ENCODE measurements at places on chromosomes 5 and 9.
A peak's percentile ranks its signal among the peaks of the same experiment; 100 is the strongest.

GRCh38 chr5:65611524-65611923, 12.6 kb downstream of the TRIM23 start:
- DNase-seq = no peak

DNA sequence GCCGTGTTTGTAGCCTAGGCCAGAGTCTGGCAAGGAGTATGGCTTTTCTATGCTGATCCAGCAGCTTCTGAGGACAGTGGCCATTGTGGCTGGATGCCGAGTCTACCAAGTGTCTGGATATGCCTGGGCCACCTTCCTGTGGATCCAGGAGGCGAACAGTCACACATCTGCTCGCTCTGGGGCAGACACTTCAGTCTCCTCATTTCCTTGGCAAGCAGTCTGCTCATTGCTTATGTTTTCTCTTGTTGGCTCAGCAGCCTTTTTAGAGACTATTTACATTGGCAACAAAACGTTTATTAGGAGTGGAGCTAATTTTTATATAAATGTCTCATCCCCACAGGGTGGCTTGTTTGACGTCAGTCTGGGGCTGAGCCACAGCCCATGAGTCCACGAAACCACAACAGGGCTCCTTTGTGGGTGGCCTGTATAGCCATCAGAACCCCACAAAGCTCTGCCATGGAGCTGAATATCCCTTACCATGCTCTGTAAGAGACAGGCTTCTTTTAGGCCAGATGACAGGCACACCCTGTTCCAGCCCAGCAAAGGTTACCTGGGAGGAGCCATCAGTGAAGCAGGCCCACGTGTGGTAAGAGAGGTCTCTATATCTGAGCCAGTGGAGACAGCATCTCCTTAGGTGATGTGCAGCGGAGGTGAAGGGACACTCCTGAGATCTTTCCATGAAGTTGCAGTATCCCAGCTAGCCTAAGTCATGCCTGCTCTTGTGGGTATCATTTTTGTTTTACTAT, 221.7 kb downstream of the DIRAS2 start:
- DNase-seq = no peak

GRCh38 chr5:116378777-116379121, 195.9 kb downstream of the SEMA6A start:
- no peak for DNase-seq

DNA sequence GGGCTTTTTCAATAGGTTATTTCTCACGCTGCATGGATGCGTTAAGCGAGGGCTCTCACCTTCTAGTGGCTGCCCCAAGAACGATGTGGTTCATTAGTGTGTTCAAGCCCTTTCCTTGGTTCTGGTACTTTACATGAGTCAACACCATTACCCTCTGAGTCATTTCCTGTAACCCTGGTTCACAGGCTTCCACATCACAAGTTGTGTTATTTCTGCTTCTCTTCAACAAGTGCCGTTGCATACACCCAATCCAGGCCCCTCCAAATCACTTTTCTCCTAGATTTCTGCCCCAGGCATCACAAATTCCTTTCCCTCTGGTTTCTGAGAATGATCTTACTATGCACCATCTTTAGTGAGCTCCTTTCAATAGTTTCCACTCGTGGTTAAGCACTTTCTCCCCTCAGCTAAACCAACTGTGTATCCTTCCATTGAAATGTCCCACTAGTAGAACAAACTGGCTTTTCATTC, 69.5 kb upstream of the RAD23B start:
- DNase-seq = peak; percentile 85

DNA sequence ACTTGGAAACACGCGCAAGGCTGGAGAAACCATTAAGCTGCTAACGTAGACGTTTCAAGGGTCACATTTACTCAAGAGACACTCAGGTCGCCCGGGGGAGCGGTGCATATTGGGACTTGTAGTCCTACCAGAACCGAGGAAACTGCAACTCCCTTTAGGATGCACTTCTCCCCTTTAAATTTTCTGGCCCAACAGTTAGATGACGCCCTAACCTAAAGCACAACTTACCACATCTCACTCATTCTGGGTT, 384 bp upstream of the DMXL1 start:
- no peak for DNase-seq

DNA sequence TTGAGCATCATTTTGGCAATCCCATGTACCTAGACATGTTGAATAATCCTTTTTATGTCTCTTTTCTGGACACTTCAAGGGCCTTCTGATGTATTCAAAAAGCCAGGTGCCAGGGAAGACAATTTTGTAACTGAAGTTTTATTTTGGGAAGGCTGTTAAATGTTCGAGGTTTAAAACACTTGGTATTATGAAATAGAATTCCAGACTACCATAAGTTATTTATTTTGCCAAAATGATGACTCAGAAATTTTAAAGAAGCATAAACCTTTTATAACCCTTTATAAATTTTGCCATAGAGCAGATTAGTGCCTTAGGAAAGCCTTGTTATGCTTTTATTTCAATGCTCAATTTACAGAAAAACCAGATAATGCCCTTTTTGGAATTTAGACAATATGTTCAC, 30.3 kb upstream of the UHRF2 start:
- DNase-seq = peak; percentile 68

- no peak for DNase-seq
These were observed 1.5 kb downstream of the UAP1L1 start for GRCh38 chr9:137078701-137079400.

GRCh38 chr9:14343261-14344031, 29.5 kb upstream of the NFIB start:
- no peak for DNase-seq

DNA sequence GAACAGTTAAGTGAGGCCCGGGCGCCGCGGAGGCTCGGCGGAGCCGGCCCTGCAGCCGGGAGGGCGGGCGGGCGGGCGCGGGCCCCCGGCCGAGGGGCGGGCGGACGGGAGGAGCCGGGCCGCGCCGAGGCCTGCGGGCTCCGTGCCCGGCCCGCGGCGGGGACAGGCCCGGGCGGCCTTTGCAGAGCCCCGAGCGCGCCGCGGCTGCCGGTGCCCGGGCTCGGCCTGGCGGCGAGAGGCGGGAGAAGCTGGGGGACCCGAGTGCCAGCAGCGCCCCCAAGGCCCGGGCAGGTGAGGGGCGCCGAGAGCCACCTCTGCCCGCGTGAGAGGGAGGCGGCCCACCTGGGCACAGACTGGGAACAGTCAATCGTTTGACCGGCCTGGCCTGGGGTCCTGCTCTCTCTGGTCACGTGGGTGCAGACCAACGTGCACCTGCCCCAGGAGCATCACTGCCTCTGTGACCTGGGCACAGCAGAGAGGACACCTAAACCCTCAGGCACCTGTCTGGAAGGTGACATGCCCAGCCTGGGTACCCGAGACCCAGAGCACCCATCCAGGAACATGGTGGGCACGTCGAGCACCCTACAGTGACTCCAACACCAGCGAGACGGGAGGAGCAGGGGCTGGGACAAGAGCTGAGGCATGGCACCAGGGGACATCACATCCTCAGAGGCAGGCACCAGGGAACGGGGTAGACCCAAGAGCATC, 531 bp downstream of the MVB12B start:
- DNase-seq = no peak

DNA sequence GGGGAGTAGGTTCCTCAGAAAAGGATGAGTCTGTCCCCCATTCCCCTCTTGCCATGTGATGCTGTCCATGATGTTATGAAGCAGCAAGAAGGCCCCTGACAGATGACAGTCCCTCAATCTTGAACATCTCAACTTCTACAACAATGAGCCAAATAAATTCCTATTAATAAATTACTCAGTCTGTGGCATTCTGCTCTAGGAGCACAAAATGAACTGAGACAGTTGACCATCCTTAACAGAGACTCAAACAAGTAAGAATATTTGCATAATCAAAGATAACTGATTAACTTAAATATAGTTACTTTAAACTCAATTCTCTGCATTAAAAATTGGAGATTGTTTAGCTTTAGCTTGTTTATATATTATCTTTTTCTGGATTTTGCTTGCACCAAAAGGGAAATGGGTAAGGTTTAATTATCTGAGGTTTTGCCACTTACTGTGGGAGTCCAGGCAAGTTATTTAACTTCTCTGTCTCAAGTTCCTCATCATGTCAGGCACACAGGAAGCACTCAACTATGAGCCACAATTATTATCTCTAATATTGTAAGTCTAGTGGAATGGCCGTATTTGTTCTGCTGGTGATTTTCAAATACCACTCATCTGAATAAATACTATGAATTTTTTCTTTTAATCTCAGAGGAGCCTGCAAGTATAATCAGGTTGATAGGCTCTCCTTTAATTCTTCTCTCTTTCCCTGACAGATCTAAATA, 162.9 kb downstream of the TSSK1B start:
- no peak for DNase-seq

- peak; percentile 52 for DNase-seq
These were observed 476.8 kb upstream of the C9orf72 start for GRCh38 chr9:28050046-28050445.

DNA sequence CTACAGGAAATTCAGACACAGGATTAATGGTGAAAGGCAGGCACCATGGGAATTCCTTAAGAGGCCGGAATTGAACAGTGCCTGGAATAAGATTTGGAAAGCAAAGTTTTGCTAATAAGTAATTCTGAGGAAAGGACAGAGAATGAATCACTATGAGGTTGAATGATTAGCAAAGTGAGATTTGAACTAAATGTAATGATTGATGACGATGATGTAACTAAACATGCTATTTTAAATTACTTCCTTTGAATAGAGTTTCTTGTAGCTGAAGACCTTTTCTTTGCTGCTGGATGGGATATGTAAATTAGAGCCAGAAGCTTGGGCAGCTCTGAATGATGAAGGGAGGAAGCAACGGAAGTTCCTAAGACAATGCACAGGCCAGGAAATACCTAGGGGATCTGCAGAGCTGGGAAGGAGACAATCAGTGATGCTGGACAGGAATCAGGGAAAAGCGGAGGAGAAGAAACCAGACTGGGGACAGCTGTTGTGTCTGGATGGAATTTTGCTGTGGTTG, 482.0 kb downstream of the PSAT1 start:
- DNase-seq = no peak

GRCh38 chr5:123007754-123008153, 28.8 kb downstream of the PPIC start:
- no peak for DNase-seq

- DNase-seq = peak; percentile 64
These were observed 133.1 kb upstream of the MAP1B start for GRCh38 chr5:71974165-71974564.

- DNase-seq = no peak
These were observed 99.1 kb upstream of the PRRC1 start for GRCh38 chr5:127418367-127418766.

DNA sequence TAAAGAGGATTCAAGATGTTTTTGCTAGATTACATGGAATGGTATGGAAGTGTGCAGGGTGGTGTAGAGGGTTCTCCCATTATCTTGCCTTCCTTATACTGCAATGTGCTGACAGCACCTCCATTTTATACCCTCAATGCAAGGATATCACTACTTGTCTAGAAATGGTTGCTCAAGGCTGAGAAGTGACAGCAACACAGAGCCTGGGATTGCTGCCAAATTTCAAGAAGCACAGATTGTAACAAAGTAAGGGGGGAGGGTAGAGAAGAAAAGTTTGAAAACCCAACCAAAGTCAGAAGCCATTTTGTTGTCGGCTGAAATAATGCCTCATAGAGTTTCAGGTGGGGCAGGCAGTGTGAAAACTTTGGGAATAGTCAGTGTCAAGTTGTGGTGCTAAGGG, 29.8 kb downstream of the PCDHAC2 start:
- DNase-seq = no peak

DNA sequence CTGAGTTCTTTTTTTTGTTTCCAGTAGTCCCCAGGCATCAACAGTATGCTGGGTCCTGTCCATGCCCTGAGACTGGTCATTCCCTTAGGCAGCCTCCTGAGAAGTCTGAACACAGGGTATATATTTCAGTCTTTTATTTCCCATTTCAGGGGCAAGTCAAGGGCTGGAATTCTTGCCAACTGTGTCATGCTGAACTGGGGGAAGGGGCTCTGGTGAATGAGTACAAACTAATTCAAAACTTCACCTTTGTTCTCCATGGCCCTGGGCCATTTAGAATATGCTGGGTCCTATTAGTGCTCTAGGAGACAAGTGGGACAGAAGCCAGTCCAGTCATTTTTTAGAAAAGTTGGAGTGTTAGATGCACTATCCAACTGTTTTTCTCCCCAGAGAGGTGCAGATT, 170.3 kb downstream of the TMC1 start:
- no peak for DNase-seq

DNA sequence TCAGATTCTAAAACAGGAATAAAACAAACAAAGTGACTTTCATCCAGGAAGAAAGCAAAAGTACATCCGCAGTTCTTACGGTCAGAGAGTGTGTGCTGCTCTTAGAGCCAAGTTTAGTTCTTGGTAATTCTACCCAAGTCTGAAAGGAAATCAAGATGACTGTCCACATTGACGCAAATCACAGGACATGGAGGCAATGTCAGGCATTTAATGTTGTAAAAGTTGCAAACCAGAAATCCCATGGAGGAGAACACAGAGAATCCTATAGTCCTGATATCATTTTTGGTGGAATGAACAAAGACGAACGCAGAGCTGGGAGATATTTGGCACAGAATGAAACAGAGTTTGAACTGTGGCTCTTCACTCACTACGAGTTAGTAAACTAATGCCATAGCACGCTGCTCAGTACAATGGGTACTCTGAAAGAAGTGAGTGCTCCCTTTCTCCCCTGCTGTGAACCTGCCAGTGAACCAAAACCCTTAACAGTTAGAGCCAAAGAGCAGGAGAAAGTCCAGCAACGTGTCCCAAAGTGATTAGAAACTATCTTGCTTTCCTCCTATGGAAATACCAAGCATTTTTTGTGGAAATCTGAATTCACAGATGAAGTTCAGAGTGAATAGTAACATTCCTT, 74.3 kb downstream of the MUSK start:
- peak; percentile 80 for DNase-seq

- no peak for DNase-seq
These were observed 7.3 kb downstream of the GCNT1 start for GRCh38 chr9:76466299-76466605.

GRCh38 chr5:167820101-167820990, 471.1 kb upstream of the WWC1 start:
- no peak for DNase-seq

DNA sequence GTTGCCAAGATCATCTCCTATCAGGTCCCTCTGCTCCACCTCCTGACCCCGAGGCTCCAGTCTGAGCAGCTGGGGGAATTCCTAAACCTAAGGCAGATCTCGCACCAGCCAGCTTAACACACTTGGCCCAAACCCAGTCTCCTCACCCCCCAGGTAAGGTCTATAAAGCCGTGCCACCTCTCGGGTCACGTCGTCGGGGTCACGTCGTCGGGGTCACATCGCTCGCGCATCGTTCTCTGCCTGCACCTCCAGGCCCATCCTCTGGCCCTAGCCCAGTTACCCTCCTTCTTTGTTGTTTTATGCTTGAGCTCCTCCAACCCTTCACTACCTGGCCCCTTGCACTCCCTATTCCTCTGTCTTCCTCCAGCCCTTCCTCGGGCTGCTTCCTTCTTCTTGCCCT, 77.2 kb downstream of the CTSL start:
- DNase-seq = no peak

All from LHCN-M2 (cell line).